Fibroblast of villous mesenchyme (primary cell): ENCODE measurements at places on chromosomes 4 and X.

DNA sequence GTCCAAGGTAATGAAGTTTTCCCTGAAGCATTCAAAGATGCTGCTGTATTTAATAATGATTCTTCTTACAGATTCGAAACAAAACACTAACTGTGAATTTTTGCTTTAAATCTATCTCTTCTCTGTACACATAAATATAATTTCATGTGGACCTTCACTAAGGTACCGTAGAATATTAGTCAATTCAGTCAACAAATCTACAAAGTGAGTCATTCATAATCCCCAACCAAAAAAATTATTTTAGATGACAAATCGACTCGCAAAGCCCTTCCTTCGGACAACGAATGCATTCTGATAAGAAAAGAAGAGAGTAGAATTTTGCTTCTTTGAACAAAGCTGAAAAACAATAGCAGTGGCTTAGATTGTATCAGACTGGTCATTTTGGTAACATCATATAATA, 95.7 kb downstream of the PRDM5 start:
- no peak for DNase-seq

GRCh38 chr4:65386927-65387326, 283.4 kb downstream of the EPHA5 start:
- no peak for DNase-seq

DNA sequence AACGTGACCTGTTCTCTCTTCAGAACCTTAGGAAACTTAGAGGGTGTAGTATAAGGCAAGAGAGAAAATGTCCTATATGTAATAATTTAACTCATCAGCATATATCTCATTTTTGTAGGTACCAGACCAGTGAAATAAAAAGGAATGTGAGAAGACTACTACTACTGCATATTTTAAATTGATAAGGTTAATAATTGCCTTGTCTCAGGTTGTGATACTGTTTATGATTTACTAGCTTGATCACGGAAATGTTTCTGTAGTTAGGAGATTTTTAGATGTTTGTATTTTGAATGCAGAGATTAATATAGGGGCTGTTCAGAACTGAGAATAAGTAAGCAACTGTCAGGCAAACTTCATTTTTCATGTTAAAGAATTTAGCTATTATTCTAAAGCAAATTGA, 1563.4 kb downstream of the C4orf33 start:
- DNase-seq, result no peak

DNA sequence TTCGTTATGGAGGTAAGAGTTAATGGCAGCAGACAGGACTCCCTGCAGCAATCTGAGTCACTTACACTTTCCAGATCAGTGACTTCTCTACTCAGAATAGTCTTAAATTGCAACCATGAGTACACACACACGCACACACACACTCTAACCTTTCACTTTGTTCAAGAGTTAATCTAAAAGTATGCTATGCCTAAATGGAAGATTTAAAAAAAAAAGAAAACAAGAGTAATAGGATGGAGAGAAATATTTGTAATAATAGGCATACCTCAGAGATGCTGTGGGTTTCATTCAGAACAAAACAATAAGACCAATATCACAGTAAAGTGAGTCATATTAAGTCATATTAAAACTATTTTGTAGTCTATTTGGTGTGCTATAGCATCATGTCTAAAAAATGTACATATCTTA, 969.1 kb upstream of the PCDH10 start:
- peak; percentile 7 for DNase-seq

DNA sequence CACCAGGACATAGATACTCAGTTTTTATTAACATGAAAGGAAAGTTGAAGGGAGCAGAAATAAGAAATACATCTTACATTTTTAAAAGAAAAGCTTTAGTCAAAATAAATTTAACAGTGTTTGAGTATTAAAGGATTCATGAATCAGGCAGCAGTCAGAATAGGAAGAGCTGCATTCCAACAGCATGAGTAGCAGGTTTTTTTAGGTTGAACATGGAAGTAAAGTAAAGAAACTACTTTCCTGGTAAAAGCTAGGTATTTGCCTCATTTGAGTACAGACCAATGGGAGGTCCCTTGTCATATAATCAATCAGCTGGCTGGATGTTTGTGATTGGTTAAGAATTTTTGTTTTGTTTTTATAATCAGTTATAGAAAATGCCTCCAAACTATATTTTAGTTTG, 645.9 kb upstream of the INTU start:
- peak; percentile 24 for DNase-seq

GRCh38 chr4:91325495-91325894, 978.3 kb upstream of the GRID2 start:
- DNase-seq, result no peak

GRCh38 chr4:78059524-78059889, 2.4 kb downstream of the FRAS1 start:
- DNase-seq, result peak; percentile 41

DNA sequence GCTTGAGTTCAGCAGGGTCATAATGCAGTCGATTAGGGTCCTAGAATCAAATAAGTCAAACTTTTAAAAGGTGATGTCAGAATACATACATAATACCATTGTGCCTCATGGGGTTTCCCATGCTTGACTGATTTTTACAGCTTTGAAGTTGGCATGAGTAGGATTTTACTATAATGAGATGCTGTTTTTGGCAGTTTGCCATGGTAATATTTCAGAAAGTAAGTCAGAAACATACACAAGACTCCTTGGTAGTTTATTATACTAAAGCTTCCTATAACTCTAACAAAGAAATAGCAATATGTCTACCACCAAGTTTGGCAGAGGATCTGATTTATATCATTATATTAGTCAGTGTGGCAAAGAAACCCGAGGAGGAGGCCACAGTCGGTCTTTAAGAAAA, 45.2 kb downstream of the PHKA2 start:
- no peak for DNase-seq

GRCh38 chr4:104826171-104826570, 320.5 kb upstream of the TET2 start:
- DNase-seq, result no peak

- no peak for DNase-seq
Observed at GRCh38 chr4:138773321-138773720, 242.3 kb upstream of the NOCT start.

GRCh38 chr4:54837576-54838140, 179.9 kb downstream of the KIT start:
- no peak for DNase-seq

DNA sequence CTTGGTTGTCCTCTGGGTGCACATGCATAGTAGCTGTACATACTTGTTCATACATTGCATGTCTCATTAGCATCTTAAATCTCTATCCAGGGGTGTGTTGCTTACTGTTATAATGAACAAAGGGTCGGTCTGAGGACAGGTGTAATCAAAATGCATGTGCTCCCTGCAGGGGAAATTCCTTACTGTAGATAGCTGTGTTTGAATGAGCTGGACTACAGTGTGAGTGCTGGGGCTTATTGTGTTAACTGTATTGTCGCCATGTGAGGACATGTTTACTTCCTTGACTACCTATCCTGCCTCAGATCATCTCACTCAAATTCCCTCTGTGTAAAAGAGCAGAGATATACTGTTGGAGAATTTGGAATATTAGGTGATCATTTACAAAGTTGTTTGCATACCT, 98.7 kb downstream of the KLHL34 start:
- DNase-seq, result no peak

- no peak for DNase-seq
Observed at GRCh38 chr4:39700554-39700953, 2.6 kb downstream of the UBE2K start.

DNA sequence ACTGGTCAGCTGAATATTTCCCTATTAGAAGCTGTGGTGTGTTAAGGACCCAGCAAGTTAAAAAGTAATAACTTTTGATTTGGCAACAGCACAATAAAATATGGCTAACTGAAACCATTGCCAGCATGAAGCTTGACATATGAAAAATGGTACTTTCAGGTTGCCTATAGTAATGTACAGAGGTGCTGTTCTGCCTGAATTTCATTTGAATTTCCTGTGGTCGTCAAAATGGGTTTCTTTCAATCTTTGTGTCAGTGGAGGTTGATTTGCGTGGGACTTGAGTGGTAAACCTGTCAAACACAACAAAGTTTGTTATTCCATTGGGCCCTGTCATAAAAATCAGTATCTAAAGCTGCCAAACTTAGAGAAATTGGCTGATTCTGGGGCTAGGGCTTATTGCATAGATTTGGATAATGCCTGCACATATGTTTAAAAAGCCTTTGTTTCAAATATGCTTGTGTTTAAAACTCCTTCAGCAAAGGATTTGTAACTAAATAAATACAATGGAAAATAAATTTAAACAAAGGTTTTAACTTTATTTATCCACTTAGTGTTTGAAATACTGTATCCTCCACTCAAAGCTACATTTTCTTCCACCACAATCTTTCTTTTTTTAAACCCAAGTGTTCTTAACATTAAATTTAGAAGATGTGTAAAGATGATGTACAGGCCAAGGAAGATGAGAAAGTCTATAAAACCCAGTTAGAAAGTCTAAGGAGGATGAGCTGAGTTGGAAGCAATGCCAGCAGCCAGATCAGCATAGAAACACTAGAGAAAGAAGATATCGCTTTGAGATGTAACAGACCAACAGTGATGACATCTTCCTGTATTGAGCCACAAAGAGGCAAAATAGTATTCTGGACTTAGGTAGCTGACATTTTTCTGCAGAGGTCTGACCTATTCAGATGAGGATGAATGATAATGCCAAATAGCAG, 134.8 kb upstream of the GIMD1 start:
- no peak for DNase-seq

GRCh38 chr4:86441175-86441936, 81.5 kb upstream of the MAPK10 start:
- peak; percentile 14 for DNase-seq

- no peak for DNase-seq
Observed at GRCh38 chr4:176198316-176198903, 3.0 kb upstream of the SPATA4 start.

DNA sequence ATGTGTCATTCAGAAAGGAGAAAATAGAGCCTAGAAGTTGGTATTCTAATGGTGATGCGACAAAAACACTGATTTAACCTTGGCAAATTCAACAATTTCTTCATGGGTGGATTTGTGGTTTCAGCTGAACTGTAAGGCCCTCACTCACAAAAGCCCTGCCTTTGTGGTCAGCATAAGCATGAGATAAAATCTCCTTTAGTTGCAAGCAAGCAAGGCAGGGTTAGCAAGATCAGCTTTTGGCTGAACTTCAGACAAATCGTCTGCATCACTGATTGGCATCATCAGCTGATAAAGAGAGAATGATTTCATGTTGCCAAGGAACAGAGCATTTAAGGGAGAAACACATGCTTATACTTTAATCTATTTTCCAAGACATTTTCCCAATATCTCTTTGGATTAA, 2582.2 kb downstream of the PCDH7 start:
- no peak for DNase-seq

DNA sequence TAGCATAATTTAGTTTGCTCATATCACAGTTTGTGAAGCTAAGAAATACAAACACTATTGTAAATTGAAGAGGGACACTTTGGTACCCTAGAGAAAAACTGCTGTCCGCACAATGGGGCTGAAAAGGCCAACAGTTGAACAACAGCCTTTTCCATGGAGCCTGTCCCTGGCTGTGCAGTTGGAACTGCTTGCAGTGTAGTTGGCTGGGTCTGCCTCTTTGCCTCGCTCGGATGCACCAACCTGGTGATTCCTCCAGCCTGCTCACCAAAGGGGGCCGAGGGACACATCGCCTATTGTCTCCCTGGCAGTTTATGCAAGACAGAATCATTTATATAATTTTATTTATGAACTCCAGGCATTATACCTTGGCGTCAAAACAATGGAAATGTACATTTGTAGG, 16.5 kb upstream of the GALNT7 start:
- DNase-seq, result no peak

DNA sequence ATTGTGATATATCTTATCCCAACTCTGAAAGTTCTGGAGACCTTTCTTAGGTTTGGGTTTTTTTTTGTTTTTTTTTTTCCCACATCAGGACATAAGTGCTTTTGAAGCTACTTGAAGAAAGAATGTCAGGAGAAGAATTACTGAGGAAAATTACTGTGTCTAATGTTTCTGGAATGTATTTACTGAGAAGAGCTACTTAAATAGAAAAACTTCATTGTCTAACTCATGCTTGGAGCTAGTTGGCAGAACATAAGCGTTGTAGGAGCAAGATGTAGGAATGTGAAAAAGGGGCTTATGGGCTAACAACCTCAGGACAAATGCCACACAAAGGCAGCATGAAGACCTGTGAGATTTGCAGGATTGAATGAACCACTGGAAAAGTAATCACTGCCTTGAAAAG, 166.6 kb upstream of the GLRA2 start:
- peak; percentile 35 for DNase-seq

DNA sequence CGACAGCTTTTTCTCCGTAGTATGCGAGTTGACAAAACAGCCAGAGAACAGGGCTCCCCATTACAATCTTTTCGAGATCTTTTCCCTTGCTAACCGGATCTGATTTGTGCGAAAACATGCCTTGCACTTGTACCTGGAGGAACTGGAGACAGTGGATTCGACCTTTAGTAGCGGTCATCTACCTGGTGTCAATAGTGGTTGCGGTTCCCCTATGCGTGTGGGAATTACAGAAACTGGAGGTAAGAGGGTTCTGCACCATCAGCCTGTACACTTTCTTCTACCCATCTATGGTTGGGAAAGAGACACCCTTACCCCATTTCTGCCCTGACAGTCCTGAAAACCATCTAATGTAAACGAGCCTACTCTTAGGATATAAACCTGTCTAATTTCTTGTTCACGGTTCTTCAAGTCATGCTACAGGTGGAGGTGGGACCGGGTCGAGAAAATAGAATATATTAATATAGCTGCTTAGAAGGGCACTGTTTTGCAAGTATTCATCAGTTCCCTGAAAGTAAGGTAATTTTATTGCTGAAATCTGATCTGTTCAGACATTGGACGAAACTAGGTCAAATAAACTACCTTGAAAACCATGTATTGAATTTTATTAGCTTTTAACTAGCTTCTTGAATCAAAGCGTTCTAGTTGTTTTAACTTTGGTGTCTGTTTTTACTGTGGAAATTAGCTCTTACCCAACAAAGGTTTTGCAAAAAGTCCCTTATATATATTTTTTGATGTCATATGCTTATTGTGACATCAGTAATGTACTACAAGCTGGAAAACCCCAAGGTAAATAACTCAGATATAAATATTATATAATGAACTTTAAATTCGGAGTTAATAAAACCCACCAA, 869 bp downstream of the TMEM184C start:
- no peak for DNase-seq

GRCh38 chrX:56803850-56804681, 75.0 kb downstream of the NBDY start:
- DNase-seq, result no peak

GRCh38 chrX:149762696-149763614, 10.9 kb upstream of the HSFX1 start:
- DNase-seq, result no peak

DNA sequence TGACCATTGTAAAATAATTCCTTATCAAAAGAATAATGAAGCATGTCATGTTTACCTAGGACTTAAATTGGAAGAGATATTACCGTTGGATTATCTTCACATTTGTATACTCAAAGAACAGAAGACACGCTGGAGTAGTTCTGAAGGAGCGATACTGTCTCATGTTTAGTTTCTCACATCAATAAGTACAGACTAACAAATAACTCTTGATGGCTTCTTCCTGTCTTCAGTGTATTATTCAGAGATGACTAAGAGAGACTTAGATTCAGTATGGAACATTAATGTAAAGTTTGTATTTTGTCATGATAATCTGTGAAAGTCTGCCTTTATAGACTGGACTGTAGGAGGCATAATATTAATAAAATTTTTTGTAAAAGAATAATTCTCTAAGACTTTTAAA, 72.7 kb downstream of the SPRY1 start:
- DNase-seq, result no peak

- DNase-seq, result peak; percentile 40
Observed at GRCh38 chr4:54254116-54254914, 25.2 kb downstream of the PDGFRA start.
